ENCODE measurements at places on chromosomes 12 and 14.

- DNase-seq = peak; percentile 51
Observed at GRCh38 chr14:91115986-91116770, 2.3 kb downstream of the DGLUCY start.

DNA sequence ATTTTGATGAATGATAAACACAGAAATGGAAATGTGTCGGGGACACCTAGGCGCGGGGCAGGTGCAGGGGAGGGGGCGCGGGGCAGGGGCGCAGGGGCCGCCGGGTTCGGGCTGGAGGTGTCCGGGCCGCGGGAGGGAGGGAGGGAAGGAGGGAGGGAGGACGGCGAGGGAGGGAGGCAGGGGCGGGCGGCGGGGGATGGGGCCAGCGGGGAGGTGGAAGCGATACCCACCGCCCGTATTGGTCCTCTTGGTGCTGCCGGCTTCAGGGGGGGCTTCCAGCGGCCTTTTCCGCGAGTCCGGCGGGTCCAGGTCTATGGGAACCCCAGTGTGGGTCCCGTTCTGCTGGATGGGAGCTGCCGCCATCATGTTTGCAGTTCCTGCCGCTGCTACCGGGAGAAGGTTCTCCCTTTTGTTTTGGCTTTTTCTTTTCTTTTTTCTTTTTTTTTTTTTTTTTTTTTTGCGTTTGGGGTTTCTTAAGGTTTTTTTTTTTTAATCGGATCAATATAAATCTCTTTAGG, 703 bp downstream of the NOVA1 start:
- DNase-seq = peak; percentile 13

GRCh38 chr12:51330186-51330585, 6.2 kb upstream of the BIN2 start:
- no peak for DNase-seq

GRCh38 chr12:3458041-3458440, 33.0 kb upstream of the PRMT8 start:
- DNase-seq = no peak

DNA sequence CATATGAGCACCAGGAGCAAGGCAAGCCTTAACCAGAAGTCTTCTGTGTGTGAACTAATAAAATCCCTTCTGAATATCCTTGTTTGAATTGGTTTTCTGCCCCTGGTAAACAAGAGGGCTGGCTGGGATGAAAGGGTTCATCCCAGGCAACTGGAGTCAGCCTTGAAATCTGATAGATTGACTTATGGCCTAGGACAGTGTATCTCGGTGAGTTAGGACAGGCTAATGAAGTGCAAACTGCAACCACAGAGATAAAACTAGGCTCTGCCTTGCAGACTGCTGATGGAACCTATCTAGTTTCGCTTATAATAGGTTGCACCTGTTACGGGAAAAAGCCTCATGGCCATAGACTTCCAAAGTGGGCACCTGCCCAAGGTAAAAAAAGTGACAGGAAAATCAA, 451.9 kb upstream of the NOVA1 start:
- DNase-seq = no peak

DNA sequence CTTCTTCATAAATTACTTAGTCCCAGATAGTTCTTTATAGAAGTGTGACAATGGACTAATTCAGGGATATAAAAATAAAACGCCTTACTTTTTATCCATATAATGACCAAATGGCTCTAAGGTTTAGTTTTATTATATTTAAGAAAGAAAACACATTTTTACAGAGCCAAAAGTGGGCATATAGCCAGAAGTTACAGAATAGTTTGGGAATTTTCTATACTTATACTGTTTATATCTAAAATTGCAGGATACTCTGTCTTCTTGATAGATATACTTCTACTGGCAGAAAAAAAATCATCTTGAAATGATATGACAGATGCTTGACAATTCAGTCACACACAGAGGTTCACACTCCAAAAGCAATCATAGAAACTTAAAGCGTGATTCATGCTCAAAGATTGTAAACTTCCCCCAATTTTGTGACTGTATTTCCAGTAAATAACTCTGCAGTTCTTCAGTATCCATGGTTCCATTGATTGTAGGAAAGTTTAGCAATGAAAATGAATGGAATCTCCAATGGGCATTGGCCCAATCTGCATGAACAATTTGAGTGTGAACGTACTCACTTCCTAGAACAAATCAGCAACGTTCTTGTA, 307.8 kb downstream of the NOVA1 start:
- DNase-seq = peak; percentile 83

GRCh38 chr14:82113710-82114109, 580.1 kb upstream of the SEL1L start:
- DNase-seq = no peak

GRCh38 chr14:57153286-57153685, 115.4 kb downstream of the EXOC5 start:
- DNase-seq = no peak

- no peak for DNase-seq
Observed at GRCh38 chr14:25011095-25011494, 38.9 kb downstream of the STXBP6 start.

- DNase-seq = no peak
Observed at GRCh38 chr12:3454780-3455179, 36.2 kb upstream of the PRMT8 start.

GRCh38 chr14:100982762-100983161, 79.2 kb upstream of the RTL1 start:
- DNase-seq = no peak

GRCh38 chr12:46787496-46788055, 38.2 kb downstream of the SLC38A4 start:
- peak; percentile 5 for DNase-seq

DNA sequence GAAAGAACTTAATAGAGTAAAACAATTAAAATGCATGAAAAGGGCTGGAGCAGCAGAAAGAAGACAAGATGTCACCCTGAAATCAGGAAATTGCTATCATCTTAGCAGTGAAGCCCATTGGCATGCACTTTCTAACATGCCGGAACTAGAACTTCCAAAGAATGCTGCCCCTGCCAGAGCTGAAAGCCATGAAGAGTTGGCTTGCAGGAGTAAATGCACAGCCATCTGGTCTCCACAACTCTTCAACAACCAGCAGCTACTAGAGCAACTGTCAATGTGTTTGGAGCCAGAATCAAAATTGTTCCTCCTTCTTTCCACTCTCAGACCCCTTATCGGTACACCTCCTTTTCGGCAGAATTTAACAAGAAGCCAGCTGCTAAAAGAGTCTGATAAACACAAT, 414.1 kb downstream of the KCNH5 start:
- DNase-seq = no peak

GRCh38 chr12:64170024-64170423, 52.1 kb downstream of the KICS2 start:
- no peak for DNase-seq
